ENCODE measurements at places on chromosomes 7 and 10.

DNA sequence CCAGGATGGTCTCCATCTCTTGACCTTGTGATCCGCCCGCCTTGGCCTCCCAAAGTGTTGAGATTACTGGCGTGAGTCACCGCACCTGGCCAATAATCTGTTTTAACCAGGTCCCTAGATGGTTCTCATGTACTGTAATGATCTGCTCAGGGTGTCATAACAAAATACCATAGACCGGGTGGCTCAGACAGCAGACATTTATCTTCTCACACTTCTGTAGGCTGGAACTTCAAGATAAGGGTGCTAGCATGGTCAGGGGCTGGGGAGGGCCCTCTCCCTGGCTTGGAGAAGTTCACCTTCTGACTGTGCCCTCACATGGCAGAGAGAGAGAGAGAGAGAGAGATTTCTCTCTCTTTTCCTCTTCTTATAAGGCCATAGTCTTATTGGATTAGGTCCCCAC lies 279.4 kb upstream of the LYZL1 start:
- DNase-seq = no peak

GRCh38 chr10:3865565-3865964 lies 80.6 kb upstream of the KLF6 start:
- no peak for DNase-seq

DNA sequence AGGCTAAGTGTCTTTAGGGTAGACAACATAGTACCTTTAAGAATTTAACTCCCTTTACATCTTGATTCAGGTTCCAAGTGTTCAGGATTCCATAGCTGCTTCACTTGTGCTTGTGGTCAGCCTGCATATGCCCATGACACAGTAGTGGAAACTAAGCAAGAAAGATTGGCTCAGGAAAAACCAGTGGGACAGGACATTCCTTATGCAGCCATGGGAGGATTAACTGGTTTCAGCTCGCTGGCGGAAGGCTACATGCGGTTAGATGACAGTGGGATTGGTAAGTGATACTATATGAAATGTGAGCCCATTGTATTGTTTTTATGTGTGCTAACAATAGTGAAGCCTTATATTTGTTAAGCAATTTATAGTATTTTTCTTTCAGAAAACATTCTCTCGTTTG lies 11.3 kb downstream of the FAM221A start:
- no peak for DNase-seq

GRCh38 chr7:132171130-132171576 lies 405.1 kb downstream of the PLXNA4 start:
- no peak for DNase-seq

DNA sequence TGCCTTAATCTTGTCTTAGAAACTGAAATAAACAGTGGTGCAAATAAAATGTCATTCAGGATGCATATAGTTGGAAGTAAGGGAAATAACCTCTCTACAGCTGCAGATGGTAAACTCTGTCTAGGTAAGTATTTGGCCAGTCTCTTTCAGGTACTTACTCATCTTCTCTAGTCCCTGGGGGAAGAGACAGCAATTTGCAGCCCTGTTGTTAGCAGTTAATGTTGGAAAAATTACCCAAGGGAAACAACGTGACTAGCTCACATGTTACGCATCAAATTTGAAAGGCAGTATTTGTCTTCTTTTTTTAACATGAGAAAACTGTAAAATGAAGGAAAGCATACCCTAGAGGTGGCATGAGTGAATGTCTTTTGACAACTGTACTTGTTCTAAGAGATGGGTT lies 3.2 kb upstream of the HUS1 start:
- DNase-seq = no peak

DNA sequence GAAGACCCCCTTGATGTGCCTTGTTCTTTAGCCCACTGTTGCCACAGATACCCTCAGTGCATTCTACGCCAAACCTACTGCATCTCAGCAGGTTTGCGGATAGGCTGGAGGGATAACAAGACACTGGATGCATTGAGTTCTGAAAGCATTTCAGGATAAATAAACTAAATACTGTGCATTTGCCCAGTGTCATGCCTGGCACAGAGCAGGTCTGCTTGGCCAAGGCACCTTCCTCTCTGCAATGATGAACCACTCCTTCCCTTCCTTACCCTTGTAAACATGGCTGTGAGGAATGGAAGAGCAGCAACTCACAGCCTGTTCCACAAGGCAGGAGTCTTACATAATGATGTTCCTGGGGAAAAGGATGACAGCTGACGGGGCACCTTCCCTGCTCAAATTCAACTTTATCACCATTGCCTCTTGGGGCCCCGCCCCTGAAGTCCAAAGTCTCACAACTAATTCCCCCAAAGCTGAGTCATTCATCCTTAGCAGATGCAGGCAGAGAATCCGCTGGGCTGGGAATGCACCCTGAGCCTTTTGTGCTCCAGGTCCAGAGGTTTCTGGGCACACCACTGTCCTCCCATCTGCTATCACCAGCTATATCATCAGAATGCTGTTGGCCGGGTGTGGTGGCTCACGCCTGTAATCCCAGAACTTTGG lies 11.6 kb downstream of the DDX56 start:
- DNase-seq = no peak

DNA sequence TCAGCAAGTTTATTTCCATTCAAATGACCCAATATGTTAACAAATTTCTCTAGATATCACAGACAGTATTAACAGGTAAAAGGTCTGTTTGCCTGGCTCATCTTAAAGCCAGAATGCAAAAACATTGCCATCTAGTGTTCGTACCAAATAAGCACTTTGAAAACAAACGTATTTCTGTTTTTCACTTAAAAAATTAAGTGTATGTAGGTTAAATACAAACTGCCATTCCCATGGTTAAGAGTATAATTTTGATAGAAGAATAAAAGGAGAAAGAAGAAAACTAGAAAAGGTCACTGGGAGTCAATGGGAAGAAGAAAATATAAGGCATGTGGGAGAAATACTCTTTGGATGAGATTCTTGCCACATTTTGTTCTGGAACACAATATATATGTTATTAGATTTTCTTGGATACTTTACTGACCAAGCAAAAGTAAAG lies 51.0 kb downstream of the ORC5 start:
- DNase-seq = peak; percentile 69

GRCh38 chr7:155459700-155460461 lies 2.0 kb downstream of the EN2 start:
- no peak for DNase-seq

DNA sequence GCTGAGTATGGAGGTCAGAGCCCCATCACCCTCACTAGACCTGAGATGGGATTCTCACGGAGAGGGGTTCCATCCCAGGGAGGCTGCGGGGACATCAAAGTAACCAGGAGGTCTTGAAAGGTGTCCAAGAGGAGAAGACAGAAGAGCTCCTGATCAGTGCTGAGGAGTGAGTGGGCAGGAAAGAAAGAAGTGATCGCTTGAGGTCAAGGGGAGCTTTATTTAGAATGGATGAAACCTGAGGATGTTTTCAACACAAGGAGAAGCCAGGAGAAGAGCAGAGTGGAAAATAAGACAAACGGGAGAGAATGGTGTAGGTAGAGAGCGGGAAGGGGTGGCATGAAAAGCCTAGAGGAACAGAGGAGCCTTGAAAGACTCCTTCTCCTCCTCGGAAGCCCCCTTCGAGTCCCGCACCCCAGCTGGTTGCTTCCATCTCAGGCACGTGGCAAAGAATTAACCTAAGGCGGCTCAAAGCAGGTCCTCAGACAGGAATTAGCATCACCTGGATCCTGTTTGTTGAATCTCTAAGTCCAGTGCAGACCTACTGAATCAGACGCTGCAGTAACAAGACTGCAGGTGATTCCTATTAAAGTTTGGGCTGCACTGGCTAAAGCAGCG lies 5.8 kb downstream of the SVIL start:
- no peak for DNase-seq

- no peak for DNase-seq
Observed at GRCh38 chr7:70492625-70493024, 639.3 kb upstream of the GALNT17 start.

GRCh38 chr7:150448789-150449147 lies 1.7 kb upstream of the GIMAP8 start:
- DNase-seq = peak; percentile 43

GRCh38 chr7:100568896-100569844 lies 4.5 kb downstream of the SAP25 start:
- DNase-seq = no peak

GRCh38 chr10:33333260-33334101 lies 986 bp downstream of the NRP1 start:
- no peak for DNase-seq

GRCh38 chr10:7956508-7956907 lies 98.0 kb upstream of the GATA3 start:
- DNase-seq = no peak

DNA sequence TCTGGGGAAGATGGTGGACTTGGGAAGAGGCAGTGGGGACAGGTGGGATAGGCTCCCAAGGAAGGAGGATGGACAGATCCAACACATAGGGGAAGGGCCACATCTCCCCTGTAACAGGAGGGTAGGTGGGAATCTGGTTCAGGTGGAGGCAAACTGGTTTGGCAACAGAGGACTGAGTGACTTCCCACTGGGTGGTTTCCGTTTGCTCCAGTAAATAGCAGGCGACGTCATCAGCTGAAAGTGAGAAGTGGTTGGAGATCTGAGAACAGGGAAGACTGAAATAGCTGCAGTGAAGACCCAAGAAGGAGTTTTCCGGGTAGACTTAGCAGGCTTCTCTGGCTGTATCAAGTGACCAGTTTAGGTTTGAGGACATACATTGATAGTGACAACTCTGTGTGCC lies 504.4 kb downstream of the GALNT17 start:
- DNase-seq = no peak

DNA sequence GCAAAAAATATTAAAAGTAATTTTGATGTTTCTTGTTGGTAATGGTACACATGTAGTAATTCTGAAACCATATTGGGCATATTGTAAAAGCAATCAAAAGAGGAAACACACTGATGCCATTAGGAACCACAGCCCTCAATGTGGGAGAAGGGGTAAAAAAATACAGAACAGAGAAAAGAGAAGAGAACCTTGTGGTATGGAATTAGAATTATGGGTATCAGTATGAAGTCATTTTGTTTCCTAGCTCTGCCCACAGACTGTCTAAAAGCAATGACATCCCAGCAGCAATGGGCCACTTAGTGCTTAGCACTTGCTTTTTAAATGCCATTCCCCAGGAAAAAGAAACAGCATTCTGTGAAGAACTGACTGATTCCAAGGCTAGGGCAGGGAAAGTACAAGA lies 61.5 kb downstream of the CPVL start:
- no peak for DNase-seq

GRCh38 chr7:131664570-131664969 lies 108.1 kb upstream of the PODXL start:
- no peak for DNase-seq

GRCh38 chr7:105353752-105354328 lies 34.9 kb downstream of the SRPK2 start:
- no peak for DNase-seq

DNA sequence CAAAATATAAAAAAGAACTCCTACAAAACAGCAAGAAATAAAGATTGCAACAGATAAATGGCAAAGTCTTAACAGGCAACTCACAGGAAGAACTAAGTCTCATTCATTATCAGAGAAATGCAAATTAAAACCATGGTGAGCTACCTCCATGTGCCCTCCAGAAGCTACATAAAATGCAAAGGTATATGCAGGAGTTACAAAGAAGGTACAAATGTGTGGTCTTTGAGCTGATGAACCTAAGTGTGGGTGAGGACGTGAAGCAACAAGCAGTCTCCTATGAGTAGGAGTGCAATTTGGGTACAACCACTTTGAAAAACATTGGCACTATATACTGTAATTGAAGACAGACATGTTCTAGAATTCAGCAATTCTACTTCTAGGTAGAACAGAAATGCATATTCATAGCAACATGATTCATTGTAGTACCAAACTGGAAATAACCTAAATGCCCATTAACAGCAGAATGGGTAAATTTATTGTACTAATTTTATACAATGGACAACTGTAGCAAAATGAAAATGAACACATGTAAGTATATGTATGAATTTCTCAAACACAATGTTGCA lies 61.6 kb upstream of the KCNMA1 start:
- no peak for DNase-seq

GRCh38 chr10:30565449-30565848 lies 64.1 kb downstream of the LYZL2 start:
- no peak for DNase-seq

Measured in NCI-H2227 treated with DMSO at 0.1 percent for 48 hours (cell line).